GM03348 (cell line): ENCODE measurements at places on chromosomes 7 and 10.

DNA sequence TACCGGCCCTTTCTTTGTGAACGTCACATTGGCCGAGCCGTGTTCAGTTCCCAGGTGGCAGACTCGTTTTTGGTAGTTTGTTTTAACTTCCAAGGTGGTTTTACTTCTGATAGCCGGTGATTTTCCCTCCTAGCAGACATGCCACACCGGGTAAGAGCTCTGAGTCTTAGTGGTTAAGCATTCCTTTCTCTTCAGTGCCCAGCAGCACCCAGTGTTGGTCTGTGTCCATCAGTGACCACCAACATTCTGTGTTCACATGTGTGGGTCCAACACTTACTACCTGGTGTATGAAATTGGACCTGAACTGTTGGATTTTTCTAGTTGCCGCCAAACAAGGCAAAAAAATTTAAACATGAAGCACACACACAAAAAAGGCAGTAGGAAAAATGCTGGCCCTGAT lies 9.9 kb upstream of the CSGALNACT2 start:
- DNase-seq = no peak

- no peak for DNase-seq
These were observed 68.0 kb upstream of the INSIG1 start for GRCh38 chr7:155229548-155230168.

GRCh38 chr7:155665957-155666287 lies 21.5 kb downstream of the RBM33 start:
- DNase-seq = peak; percentile 71

DNA sequence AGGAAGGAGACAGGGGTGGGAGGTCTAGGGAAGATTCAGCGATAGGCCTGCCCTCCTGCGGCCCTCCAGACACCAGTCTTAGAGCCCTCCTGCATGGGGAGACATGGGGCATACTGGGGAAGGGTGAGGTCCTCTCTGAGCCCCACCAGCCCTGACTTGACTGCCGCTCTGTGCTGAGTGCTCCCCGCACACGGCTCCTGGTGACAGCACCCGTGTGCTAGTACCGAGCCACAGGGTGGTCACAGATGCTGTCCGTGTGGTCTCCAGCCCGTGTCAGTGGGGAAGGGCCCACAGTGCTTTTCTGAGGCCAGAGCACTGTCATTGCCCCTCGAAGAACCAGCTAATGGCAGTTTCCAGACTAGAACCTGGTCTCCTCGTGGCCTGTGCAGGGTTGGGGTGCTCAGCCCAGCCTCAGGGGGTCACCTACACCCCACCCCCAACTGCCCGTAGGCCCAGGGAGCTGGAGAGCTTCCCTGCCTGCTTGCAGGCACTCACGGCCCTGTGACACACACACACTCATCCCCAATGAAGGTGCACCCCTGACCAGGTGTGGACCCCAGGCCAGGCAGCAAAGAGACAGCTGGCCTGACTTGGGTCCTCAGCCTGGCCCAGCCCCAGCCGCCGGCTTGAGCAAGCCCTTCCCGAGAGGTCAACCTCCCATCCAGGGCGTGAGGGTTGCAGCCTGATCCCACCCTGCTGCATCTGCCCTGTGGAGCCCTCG lies 86.0 kb upstream of the RET start:
- no peak for DNase-seq
